Activated naive CD4-positive, alpha-beta T cell treated with anti-CD3 and anti-CD28 coated beads, Interleukin-2, amount 50 U/mL, for 72 hours (primary cell): ENCODE measurements at places on chromosomes 3 and 15. TPM values are rescaled to one million over a fixed set of nuclear protein-coding genes. Genes with fewer than 3 reads are reported as not detected.

Gene IL17RB
- 0.12 TPM for total RNA-seq

Gene CATSPER2
- 8.1 TPM for total RNA-seq

Gene GATA2
- 2.3 TPM for total RNA-seq

Gene PLD1
- total RNA-seq: 0.32 TPM

Gene TMCO5A
- not detected for total RNA-seq
